ENCODE measurements at places on chromosomes 5 and 9.

GRCh38 chr5:2724031-2724581 is 27.4 kb downstream of the IRX2 start:
- no peak for DNase-seq

DNA sequence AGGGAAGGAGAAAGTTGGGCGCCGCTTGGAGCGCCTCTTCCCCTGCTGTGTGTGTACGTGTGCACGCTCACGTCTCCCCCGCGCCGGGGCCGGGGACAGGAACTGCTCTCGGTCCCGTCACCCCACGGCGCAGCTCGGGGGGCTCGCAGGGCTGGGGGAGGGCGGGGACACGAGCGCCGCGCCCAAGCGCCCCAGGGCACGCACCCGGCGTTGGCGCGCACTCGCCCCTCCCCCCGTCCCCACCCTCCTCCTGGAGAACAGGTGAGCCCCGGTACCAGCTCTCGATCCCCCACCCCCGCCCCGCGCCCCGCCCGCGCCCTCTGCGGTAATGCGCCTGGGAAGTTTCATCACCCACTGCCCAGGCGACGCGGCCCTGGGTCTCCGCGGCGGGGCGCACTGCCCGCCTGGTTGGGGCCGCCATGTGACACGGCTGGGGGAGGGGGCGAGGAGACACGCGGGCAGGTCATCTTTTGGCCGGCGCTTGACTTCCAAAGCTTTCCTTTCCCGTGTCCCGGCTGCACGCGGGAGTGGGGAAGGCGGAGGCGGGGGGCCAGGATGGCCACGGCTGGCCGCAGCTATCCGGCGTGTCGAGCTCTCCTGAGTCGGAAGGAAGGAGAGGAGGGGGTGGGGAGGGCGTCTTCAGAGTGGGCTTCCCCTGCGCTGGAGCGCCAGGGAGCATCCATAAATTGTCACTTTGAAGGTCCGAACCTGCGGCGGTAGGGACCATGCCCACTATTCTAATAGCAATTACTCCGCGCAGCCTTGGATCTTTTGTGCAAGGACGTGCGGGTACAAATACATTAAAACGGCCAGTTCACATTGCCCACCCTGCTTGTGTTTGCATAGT is 1.5 kb upstream of the STC2 start:
- DNase-seq, result no peak

DNA sequence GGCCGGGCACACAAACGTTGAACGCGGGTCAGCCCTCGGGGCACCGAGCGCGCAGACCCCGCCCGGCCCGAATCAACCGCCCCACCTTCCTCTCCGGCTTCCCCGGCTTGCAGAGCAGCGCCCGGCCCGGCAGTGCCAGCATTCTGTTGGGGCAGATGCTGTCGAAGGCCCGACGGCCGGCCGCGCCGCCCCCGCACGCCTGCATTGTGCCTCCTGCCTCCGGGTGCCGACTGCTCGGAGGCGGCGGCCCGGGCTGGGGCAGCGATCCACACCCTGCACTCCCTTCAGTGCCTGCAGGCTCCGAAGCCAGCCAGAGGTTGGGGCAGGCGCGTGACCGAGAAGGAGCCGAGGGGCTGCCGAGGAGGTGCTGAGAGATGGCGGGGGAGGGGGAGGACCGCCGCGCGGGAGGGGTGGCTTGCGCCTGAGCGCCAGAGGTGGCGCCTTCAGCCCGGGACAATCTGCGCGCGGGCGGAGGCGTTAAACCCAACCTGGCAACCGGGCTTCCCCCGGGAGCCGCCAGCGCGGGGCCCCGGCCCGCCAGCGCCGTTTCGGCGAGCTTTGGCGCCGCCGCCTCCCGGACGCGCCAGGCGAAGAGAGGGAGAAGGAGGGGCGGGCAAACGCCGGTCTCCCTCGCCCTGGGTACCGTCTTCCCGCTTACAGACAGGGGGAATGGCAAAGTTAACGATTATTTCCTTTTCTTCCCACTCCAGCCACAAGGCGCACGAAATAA is at the start of gene MCIDAS:
Gene MCIDAS, minus strand, starts transcription at position 382 of the 730 bp plus-strand sequence. Its CDS starts 177 bp downstream, at position 205.
- no peak for DNase-seq

- DNase-seq, result no peak
Measured at GRCh38 chr9:134204991-134205578, 40.7 kb upstream of the RNU6ATAC start.

GRCh38 chr5:1515311-1515920 is 8.3 kb downstream of the LPCAT1 start:
- no peak for DNase-seq

GRCh38 chr5:34011536-34011935 is 3.7 kb upstream of the AMACR start:
- DNase-seq, result no peak

GRCh38 chr5:107985144-107985543 is 314.4 kb upstream of the EFNA5 start:
- no peak for DNase-seq

All from activated effector memory CD4-positive, alpha-beta T cell treated with Interleukin-2 at 50 U/mL for 16 hours (primary cell).